Activated naive CD4-positive, alpha-beta T cell (primary cell): ENCODE measurements at places on chromosomes 6 and 20.

DNA sequence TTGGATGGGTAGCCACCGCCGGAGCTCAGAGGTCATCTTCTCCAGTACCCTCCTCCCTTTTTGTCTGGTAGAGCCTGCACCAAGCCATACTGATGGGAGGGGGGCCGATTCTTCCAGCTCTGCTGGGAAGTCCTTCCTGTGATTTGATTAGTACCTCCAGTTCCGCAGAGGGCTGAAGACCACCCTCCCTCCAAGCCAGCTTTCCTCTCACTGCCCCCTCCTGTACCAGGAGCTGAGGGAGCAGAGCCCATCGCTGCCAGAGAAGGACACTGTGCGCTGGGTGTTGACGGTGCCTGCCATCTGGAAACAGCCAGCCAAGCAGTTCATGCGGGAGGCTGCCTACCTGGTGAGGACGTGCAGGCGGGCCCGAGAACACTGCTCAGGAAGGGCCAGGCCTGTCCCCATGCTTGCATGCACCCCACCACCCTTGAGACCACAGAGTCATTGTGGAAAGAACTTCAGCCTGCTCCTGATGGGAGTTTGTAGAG lies 13.2 kb downstream of the HSPA12B start:
- DNase-seq: no peak

GRCh38 chr20:8043687-8044282 lies 24.2 kb upstream of the TMX4 start:
- DNase-seq: no peak

GRCh38 chr6:32956176-32956575 lies 3.3 kb upstream of the HLA-DMA start:
- DNase-seq: no peak

DNA sequence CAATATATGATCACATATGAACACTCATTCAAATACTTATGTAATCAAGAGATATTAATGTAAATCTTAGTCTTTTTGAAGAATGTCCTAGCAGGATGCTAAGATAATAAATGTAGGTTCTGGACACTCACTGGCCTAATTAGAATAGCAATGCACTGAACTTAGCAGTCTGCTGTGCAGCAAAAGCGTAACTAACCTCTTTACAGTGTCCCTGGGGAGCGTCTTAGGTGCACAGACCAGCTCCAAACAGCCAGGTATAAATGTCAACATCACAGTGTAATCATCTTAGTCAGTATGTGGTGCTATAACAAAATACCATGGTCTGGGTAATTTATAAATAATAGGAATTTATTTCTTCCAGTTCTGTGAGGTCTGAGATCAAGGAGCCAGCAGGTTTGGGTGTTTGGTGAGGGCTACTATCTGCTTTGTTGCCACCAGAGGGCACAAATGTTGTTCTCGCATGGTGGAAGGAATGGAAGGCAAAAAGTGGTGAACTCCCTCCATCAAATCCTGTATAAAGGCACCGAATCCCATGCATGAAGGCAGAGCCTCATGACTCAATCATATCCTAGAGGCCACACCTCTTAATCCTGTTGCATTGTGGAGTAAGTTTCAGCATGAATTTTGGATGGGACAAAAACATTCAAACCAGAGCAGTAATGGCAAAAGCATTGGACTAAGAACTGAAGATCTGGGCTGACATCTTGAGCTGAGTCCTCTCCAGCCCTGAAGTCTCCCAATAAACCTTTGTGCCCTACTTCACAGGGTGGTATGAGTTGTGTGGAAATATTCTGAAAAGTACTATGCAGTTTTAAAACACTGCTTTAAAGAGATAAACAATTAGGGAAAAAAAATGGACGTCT lies 41.8 kb upstream of the FOXO3 start:
- no peak for DNase-seq

- DNase-seq: no peak
These were observed 18.4 kb downstream of the SCP2D1 start for GRCh38 chr20:18831830-18832499.
